ENCODE measurements at places on chromosomes 11 and 22.

GRCh38 chr11:456533-456932, 6.5 kb downstream of the PTDSS2 start:
- DNase-seq: no peak

DNA sequence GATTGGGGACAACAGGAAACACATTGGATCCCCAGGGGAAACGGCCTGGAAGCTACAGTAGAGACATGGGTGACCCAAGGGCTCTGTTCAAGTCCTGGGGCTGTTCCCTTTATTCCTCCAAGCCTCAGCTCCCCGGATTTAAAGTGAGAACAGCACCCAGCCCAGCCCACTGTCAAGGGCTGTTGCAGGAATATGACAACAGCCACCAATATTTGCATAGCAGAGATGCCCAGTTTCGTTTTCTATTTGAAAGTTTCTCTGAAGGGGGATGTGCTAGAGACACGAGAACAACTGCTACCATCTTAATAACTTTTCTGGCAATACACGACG, 81.1 kb upstream of the WNT7B start:
- no peak for DNase-seq

DNA sequence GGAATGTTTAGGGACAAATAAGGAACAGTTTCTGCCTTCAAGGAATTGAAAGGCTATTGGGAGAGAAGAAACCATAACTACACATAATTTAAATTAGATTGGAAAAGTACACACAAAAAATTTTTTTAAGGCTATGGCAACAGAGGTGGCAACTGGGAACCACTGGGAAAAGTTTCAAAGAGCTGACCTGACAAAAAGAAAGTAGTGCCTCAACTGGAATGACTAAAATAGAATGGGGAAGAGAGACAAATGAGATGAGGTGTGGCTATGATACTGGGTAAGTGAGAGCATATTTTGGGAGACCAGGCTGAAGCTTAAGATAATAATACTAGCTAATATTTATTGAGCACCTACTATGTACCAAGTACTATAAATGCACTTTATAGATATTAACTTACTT, 2.9 kb upstream of the AKIP1 start:
- no peak for DNase-seq

GRCh38 chr22:24510637-24511625, 15.8 kb downstream of the UPB1 start:
- no peak for DNase-seq

GRCh38 chr11:110526323-110526722, 96.6 kb downstream of the FDX1 start:
- DNase-seq: no peak

DNA sequence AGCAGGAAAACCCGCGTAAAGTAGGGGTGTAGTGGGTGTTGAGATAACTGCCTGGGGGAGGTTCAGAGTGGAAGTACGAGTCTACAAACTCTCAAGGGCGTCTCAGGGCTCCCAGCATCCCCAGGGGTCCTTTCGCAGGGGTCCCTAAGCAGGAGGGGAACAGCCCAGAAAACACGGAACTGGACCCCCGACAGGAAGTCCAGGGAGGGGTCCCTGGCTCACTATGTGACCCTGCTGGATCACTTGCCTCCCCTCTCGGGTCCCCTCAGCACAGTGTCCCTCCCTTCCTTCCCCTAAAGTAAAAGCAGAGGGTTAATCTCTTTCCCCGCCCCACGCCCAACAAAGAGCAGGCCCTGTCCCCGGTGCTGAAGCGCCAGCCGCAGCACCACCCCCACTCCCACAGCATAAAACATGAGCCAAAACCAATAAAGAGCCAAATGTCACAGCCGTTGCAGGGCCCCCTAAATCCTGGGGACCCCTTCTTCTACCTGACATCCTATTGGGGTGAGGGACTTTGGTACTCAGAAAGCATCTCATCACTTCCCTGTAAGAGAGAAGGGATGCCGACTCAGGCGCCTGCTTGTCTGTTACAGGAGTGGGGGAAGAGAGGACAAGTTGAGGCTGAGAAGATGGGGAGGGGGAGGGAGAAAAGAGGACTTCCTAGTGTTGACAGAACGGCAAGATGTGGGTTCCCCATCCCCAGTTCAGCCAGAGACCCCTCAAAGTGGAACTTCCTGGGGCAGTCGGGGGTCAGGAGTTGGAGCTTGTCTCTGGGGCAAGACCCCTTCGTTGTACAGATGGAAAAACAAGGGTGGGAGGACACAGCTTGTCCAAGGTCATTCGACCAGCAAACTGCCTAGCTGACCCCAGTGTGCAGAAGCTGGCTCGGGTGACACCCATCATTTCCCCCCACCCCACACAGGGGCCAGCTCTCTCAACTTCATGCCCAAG, 1.4 kb upstream of the NEFH start:
- DNase-seq: no peak

DNA sequence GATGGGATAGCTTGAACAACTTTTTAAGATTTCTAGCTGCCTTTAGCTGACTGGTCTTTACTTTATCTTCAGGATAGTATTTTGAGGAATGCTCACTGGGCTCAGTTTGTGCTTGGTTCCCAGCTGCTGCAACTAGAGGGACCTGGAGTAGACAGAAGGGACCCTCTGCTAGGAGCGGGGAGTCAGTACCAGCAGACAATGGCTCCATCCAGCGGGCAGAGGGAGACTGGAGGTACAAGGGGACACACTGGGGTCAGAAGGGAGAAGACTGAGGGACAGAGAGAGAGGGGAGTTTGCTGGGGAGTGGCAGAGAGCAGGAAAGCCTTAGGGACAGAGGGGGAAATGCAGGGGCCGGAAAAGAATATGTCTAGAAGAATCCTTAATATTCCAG, 22.0 kb upstream of the ACER3 start:
- no peak for DNase-seq

GRCh38 chr22:39454385-39454871, 2.4 kb upstream of the MGAT3 start:
- no peak for DNase-seq

Data from T-helper 2 cell (primary cell).